ENCODE measurements at places on chromosomes 5 and 9. TPM values are rescaled to one million over a fixed set of nuclear protein-coding genes. Genes with fewer than 3 reads are reported as not detected.

Gene THG1L
- 36.2 TPM for total RNA-seq

Gene NPR3
- total RNA-seq = 5.8 TPM

Gene OTP
- not detected for total RNA-seq

Gene ARSB
- total RNA-seq = 10.3 TPM

Gene ACTBL2
- total RNA-seq = 0.30 TPM

- no peak for DNase-seq
Observed at GRCh38 chr9:101317735-101318134, 67.1 kb downstream of the BAAT start.

DNA sequence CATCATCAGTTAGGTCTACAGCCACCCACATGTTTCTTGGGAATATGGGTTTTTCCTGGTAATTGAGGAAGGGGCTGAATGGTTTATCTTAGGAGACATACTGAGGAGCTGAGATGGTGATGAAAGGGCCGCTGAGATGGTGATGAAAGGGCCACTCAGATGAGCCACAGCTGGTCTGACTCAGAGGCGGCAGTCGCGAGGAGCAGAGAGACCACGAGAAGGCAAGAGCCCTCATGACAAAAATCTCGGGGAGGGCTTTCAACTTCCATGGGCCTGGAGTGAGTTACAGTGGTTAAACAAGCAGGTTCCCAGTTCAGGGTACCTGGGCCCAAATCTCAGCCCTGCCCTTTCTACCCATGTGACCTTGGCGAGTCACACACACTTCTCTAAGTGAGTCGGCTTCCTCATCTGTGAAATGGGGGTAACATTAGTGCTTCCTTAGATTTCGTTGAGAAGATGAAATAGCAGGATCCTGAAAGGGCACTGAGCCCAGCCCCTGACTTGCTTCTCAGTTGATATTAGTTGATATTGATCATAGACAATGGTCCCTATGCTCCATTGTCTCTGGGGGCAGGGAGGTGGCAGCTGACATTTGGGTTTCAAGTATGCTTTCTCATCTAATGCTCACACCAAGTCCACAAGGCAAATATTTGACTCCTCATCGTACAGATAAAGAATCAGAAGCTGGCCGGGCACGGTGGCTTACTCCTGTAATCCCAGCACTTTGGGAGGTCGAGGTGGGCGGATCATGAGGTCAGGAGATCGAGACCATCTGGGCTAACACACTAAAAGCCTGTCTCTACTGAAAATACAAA, 169.5 kb downstream of the RGS3 start:
- DNase-seq = no peak

Gene PCDHB14
- 3.8 TPM for total RNA-seq

Gene MARCOL
- not detected for total RNA-seq

DNA sequence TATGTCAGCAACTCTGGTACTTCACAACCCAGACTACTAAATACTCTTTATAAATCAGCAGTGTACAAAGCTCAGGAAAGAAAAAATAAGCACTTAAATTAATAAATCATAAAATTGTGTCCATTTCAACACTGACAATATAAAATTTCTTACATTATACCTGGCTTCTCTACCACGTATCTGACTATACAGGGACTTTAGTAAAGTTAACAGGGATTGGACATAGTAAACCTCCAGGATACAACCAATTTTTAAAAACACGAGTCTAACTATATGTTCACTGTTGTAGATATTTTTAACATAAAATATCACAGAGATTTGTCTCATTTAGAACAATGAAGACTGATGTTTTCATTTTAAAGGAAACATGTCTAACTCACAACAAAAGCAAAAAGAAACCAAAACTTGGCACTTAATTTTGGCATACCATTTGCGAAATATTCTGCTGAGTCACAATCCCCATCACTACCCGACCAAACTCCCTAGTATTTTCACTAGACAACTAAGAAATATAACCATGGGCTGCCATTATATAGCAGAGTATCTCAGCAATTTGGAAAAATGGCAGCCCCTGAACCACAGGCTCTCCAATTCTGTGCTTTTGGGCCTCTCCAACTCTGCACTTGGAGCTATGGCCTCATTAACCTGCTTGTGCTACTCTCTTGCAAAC, 14.4 kb downstream of the FAM169A start:
- DNase-seq = no peak

DNA sequence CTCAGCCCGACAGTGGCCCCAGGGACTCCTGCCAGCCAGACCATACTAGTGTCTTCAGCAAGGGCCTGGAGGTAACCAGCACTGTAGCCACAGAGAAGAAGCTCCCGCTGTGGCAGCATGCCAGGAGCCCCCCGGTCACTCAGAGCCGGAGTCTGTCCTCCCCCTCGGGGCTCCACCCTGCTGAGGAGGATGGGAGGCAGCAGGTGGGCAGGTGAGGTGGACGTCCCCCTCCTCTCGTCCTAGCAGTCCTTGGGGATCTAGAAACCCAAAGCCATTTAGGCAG, 28.0 kb upstream of the LRRC14B start:
- DNase-seq = no peak

- DNase-seq = no peak
Observed at GRCh38 chr5:125180231-125180829, 433.9 kb upstream of the ZNF608 start.

DNA sequence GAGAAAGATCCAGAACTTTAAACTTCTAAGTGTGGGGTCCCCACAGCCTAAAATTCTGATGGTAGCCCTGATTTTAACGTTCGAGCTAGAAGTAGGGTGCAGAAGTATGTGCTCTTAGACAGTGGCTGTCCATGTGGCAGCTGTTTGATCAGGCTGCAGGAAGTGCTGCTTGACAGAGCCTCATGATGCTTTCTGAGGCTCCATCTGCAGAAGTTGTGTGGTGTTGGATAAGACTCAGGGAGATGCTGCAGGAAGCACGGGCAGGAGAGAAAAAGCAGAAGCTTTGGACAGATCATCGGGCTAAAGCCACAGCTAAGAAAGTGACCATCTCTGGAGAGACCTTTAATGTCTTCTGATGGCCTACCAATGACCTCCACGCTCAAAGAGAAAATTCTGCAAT, 8.1 kb downstream of the MTMR12 start:
- no peak for DNase-seq

DNA sequence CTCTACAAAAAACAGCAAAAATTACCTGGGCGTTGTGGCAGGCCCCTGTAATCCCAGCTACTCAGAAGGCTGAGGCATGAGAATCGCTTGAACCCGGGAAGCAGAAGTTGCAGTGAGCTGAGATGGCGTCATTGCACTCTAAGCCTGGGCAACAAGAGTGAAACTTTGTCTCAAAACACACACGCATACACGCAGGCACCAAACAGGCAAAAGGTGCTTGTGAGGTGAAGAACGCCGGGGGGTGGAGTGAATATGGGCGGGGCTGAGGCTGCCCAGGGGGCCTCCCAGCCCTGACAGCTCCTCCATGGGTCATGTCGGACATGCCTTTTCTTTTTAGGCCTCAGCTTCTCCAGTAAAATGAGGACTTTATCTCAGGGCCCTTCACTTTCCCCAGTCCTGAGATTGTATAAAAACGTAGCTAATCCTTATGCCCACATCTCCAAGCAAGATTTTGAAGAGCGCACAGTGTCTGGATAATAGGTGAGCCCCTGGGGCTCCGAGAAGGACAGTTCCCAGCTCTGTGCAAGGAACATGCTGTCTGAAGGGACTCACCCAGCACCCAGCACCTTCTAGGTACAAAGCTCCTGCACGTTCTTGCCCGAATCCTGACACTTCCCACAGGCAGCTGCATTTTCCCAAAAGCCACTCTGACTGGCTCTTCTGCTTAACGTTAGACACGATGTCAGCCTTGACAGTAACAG, 168.3 kb downstream of the COL23A1 start:
- no peak for DNase-seq

DNA sequence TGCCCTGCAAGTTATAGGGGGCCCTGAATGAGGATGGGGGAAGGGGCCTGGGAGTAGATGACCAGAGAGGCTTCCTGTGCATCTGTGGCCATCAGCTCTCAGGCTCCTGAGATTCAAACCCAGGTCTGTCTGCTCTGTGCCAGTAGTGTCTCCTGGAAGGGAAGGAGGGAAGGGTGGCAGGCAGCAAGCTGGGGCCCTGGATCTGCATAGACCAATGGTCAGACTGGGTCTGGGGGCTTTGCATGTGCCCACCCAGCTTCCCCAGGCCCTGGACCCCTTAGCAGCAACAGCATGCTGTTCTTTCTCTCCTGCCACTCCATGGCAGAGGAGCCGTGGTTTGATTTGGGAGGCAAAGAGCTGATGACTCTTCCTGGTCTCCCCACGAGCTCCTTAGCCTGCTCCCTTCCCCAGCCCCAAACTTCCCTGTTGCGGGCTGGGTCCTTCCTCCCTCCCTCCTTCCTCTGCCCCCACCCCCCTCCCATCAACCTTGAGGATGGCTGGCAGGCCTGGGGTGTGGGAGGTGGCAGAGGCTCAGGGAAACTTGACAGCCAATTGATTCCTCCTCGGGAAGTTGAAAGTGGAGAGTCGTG, 31.6 kb downstream of the DAB2IP start:
- no peak for DNase-seq

GRCh38 chr9:137960496-137960895, 82.9 kb downstream of the CACNA1B start:
- DNase-seq = no peak

DNA sequence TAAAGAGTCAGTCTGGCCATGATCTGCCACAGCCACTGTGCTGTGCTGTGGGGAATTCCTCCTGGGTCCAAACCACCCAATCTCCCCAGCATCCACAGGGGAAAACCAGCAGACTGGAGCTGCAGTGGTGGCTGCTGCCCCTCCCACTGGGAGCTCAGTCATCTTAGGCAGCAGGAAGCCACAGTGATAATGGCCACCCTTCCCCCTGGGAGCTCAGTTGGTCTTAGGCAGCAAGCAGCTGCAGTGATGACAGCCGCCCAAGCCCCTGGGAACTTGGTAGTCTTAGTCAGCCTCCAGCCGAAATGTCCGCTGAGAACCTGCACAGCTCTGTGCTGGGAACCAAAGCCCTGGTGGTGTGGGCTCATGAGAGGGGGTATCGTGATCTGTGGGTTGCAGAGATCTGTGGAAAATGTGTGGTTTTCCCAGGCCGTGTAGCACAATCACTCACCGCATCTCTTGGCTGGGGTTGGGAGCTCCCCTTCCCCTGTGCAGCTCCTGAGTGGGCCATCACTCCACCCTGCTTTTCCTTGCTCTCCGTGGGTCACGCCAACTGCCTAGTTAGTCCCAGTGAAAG, 38.4 kb upstream of the SMIM15 start:
- no peak for DNase-seq

GRCh38 chr5:81070571-81071255, 110.5 kb downstream of the RASGRF2 start:
- DNase-seq = no peak

Gene HRH2
- total RNA-seq = not detected

DNA sequence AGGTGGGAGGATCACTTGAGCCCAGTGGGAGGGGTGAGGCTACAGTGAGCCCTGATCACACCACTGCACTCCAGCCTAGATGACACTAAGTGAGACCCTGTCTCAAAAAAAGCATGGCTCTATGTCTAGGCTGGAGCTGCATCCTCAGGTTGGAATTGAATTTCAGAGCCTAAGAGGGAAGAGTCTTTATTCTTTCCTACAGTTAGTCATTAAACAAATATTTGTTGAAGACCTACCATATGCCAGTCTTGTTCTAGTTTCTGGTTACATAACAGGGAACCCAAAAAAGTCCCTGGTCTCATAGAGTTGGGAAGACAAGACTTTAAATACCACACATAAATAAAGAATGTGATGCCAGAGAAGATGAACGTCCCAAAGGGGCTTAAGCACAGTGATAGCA, 6.9 kb upstream of the GRPEL2 start:
- DNase-seq = no peak

- no peak for DNase-seq
Observed at GRCh38 chr9:134192951-134193731, 28.8 kb upstream of the RNU6ATAC start.

DNA sequence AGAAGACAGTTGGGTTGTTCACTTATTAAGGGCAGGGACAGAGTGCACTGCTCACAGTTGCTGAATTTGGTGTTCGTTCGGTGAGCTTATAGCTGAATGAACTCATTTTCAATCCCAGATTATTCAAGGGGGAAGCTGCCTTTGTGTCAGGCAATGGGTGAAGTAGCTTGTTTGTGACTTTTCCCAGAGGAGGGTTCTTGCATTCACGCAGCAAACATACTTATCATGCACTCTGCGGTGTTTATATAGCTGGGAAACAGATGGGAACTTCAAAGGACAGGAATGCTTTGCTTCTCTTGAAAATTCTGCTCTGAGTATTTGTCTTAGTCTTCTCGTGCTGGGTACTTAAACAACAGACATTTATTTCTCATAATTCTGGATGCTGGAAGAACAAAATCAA, 64.7 kb upstream of the ABCA1 start:
- no peak for DNase-seq

Gene ALDOB
- not detected for total RNA-seq

DNA sequence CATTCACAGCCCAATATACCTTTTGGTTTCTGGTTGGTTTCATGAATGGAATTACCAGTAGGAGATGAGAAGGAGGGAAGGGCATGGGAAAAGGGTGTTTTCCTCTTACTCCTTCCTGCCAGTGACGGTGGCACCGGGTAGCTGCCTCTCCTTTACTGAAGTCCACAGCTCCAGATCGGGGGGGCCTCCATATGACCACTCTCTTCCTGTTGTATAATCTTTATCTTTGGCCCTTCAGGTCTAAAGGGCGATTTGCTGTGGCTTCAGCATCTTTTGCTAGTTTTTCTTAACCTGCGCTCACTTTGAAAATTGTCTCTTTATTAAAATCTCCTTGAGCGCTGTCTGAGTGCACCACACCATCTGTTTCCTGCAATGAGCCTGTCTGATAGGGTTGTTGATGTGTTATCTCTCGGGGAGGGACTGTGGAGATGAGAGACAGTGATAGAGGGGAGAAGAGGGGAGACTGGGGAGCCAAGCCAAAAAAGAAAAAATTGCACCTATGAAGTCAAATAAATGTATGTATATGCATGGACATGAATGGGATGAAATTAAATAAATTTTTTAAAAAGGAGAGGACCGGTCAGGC, 449.3 kb upstream of the KLF4 start:
- DNase-seq = no peak

GRCh38 chr9:137907776-137908175, 30.2 kb downstream of the CACNA1B start:
- DNase-seq = no peak

Gene UNC13B
- 1.2 TPM for total RNA-seq

- peak; percentile 75 for DNase-seq
Observed at GRCh38 chr9:117101008-117101407, 313.8 kb downstream of the ASTN2 start.

GRCh38 chr5:53942724-53943123, 367.6 kb downstream of the ARL15 start:
- no peak for DNase-seq

Gene COL27A1
- 1.1 TPM for total RNA-seq

GRCh38 chr5:172102913-172103626, 85.0 kb downstream of the STK10 start:
- DNase-seq = peak; percentile 97

DNA sequence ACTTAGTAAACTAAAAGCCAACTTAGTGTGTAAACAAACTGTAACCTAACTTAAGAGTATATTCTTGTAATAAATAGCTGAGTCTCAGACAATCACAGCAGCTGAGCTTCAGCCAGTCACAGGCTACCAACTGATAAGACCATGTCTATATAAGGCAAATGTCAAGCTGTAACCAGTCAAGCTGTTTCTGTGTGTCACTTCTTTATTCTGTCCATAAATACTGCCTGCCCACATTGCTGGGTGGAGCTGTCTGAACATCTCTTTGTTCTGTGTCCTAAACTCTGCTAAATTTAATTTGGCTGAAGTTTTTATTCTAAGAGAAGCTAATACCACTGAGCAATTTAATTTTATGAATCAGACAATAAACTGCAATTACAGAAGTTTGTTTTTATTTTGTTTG, 412.1 kb upstream of the CDH10 start:
- DNase-seq = no peak
